CD4-positive, alpha-beta T cell treated with Interleukin-1 beta for 1 hour (primary cell): ENCODE measurements at places on chromosomes 6 and 20.

DNA sequence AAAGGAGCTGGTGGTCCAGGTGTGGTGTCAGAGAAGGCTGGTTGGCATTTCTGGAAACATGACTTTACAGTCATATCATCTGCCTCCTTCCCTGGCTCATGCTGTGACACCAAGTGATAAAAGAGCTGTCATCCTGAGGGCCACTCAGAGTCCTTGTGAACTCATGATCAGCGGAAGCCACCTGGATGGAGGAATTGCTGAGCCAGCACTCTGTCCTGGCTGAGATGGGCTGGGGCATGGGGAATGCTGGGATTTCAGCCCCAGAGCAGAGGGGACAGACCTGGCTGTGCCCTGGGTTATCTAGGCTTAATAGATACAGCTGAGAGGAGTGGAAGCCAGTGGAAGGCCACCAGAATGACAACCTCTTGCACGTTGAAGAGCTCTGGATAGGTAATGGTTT is 214.3 kb downstream of the DHX35 start:
- no peak for DNase-seq

- DNase-seq: no peak
These were observed 341.8 kb downstream of the SYNE1 start for GRCh38 chr6:152295346-152295745.

DNA sequence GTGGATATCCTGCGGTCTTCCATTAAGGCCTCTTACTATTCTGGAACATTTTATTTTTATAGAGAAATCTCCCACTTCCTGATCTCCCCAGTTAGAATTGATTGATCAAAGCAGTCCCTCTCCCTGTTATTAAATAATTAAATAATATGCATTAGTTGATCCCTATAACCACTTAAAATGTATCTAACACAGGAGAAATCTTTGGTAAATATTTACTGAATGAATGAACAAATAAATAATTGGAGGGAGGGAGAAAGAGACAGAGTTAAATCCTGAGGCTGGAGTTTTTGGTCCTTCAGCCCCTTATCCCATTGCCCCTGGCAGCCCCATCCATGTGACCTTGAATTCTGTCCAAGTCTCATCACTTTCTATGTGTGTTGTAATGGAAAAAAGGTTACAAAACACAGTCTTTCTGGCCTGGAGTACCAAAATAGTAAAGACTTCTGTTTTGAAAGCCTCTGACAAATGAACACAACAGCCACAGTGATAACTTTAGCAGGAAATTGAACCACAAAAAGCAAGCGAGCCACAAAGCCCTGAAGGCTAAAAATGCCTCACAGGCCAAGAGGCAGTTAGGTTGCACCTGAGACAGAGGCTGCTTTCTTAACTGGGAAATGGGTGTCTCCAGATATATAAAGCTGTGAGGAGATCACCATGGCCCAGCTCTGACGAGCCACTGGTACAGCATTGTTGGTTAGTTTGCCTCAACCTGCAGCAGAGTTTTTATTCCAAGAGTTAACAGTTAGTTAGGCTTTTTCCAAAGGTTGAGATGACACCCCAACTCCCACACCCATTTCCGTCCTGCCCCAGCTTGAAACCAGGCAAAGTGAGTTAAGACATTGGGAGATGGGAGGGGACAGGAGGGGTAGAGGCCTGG is 11.3 kb downstream of the NT5E start:
- DNase-seq: peak; percentile 28

GRCh38 chr6:167714152-167714551 is 112.6 kb upstream of the AFDN start:
- no peak for DNase-seq

DNA sequence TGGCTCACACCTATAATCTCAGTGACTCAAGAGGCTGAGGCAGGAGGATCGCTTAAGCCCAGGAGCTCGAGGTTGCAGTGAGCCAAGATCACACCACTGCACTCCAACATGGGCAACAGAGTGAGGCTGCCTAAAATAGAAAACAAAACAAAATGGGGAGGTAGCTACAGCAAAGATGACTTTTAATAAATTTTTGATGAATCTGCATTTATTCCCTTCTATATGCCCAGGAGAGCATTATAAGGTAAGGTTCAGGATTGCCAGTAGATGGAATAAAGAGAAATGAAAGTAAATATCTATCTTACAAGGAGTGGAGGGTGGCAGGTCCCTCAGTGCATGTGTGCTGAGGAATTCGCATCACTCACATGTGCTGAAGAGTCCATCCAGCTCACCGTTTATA is 24.2 kb downstream of the UNC5CL start:
- DNase-seq: no peak

DNA sequence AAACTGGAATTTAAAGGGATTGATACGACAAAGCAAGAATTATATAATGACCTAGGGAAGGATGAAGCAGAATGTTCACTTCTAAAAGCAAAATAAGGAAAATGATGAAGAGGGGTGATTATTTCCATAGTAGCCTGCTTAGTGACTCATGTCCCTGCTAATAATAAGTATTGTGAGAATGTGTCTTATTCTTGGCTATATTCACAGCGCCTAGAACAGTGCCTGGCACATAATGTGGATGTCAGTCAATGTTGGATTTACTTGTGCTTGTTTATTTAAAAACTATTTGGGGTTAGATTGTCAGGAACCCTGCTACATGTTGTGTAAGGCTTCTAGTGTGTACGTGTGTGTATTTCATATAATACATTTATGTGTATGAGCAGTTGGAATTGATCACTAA is 85.1 kb downstream of the ZFAND3 start:
- DNase-seq: no peak

DNA sequence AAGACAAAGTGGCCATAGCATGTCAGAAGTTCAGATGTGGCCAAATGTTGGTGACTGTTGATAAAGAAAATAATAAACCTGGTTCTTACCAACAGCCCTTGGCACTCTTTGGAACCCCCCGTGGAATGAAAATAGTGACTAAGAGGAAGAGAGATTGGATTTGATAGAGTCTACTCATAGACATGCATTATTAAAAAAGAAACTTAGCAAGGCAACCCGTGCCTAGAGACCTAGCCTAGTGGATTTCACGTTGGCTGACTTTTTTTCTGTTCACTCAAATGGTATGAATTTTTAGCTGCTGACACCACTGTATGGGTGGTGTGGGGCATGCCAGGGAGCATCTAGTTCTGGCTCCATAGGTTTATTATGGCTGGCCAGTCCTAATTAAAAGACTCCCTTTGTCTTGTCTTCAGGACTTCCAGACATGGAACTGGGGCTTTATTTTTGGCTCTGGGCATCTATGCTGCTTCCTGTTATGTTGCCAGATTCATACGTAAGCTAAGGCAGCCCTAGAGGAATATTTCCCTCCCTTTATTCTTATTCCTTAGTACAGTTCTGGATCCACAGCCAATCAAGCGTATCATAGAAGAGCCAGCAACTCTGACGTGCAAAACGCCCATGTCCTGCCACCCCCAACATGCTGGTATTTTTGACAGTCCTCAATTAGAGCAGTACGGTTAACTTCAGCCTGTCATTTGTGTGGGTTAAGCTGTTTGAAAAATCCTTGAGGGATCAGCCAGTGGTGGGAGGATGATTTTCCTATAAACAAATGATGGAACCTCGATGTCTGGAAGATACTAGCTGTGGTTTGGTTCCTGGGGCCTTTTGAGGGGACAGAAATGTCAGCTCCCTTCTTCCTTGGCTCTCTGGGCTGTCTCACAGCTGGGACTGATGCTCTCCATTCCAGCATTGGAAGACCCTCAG is 127.5 kb downstream of the ISM1 start:
- no peak for DNase-seq

GRCh38 chr6:10547809-10548208 is 26.7 kb downstream of the GCNT2 start:
- no peak for DNase-seq

DNA sequence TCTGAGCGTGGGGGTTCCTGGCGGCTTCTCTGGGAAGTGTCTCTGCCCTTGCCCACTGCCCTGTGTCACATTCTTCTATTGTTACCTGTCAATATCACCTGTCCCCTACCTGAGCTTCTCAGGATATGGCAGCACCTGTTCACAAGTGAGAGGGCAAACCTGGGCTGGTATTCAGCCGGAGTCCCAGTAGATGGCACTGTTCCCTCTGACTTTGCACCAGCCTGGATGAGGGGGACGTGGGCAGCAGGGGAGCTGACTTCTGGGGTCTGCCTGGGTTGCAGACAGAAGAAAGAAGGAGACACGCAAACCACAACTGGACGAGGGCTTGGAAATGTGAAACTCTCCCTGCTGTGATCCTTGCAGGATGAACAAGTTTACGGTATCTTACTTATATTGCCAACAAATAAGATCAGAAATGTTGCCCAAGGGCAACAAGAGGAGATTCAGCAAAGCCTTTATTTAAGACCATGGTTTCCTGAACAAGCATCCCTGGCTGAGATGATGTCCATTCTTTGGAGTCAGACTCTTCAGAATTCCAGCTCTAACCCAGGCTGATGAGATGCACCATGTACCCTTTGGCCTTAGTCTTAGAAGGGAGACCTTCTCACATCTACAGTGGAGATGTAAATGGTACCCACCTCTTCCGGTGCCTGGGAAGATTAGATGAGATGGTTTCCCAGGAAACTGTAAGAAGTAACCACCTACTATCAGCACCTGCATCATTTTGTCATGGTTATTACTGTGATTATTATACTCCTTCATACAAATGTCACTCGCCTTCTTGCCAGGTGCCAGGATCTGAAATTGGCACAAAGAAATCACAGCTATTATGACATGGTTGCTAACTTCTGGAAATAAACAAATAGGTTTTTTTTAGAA is 400.0 kb upstream of the CDH4 start:
- no peak for DNase-seq

DNA sequence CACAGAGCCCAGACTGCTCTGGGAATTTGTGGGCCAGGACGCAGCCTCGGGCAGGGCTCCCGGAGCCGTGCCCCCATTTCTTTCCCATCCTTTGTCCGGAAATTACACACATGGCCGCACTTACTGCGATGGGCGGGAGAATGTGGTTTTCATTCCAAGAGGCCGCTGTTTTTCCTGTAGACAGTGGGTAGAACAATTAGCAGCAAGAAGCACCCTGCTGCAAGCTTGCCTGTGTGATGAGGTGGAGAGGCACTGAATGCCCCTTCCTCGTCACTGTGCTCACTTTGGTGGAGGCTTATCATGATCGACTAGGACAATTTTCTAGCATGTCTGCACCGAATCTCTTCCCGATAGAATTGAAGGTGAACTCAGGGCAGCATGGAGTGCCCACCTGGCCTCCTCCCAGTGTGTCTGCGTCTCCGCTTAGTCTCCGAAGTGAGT is 102.8 kb downstream of the DACT2 start:
- DNase-seq: no peak
